ENCODE measurements at places on chromosomes 7 and 10.
A peak's percentile ranks its signal among the peaks of the same experiment; 100 is the strongest.

GRCh38 chr7:155298834-155299534 is 1.3 kb downstream of the INSIG1 start:
- DNase-seq: peak; percentile 97

DNA sequence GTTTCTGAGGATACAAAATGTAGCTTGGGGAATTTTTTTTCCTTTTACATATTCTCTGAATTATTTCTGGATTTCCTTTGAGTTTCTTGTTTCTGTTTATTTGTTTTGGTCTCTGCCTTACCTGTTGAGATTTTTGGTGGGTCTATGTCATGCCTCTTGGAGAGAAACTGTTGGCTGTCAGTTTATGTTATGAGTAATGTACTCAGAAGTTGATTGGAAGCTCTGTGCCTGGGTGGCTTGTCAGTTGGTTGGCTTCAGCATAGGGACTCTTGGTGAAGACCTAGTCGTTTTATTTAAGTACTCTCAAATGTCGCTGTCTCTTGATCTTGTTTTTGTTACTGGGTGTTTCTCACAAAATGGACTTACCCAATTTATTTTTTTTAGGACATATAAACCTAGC is 132.4 kb downstream of the CDK14 start:
- DNase-seq: no peak

DNA sequence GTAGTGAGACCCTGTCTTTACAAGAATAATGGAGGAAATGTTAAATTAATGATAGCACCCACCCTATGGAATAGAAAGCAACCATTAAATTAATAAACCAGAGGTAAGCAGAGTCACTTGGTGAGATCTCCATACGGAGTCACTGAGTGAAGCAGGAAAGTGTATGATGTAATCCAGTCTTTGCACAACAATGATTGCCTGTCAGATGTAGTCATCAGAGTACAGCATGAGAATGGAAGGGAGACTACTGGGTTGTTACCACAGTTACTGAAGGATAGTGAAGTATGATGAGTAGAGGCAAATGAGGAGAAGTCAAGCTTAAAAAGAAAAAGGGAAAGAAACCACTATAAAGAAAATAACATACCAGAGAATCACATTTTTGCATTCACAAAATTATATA is 371.9 kb upstream of the SHH start:
- no peak for DNase-seq

- no peak for DNase-seq
These were observed 128.4 kb downstream of the BICC1 start for GRCh38 chr10:58641095-58641531.

DNA sequence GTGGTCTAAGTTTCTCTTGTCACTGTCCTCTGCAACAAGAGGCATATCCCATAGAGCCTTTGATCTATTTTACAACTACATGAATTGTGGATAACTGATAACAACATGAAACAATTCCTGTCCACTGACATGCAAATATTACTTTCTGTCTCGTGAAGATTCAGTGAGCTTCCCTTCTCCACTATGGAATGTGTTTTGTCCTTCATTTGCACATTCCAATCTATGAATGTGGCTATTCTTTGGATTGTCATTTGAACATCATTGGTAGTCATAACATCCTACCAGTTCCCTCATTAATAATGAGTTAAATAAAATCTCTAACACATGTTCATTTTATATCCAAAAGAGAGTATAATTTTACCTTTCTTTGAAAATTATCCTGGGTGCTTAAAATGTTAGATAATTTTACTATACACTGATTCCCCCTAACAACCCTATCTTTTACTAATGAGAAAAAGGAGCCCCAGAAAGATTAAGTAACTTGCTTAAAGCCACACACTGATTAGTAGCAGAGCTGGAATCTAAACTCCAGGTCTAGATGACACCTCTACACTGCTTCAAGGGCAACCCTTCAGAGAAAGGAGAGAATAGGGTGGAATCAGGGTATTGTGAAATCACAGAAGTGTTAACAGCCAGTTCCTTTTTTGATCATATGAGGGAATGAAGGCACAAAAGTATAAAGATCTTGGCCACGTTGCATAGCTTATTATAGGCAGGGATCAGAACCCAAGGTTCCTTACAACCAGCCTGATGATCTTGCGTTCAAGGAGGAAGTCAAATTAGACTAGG is 39.1 kb downstream of the PDE1C start:
- DNase-seq: no peak
